ENCODE measurements at places on chromosomes 13 and 19.

- no peak for DNase-seq
Measured at GRCh38 chr13:48066310-48066989, 28.5 kb downstream of the MED4 start.

DNA sequence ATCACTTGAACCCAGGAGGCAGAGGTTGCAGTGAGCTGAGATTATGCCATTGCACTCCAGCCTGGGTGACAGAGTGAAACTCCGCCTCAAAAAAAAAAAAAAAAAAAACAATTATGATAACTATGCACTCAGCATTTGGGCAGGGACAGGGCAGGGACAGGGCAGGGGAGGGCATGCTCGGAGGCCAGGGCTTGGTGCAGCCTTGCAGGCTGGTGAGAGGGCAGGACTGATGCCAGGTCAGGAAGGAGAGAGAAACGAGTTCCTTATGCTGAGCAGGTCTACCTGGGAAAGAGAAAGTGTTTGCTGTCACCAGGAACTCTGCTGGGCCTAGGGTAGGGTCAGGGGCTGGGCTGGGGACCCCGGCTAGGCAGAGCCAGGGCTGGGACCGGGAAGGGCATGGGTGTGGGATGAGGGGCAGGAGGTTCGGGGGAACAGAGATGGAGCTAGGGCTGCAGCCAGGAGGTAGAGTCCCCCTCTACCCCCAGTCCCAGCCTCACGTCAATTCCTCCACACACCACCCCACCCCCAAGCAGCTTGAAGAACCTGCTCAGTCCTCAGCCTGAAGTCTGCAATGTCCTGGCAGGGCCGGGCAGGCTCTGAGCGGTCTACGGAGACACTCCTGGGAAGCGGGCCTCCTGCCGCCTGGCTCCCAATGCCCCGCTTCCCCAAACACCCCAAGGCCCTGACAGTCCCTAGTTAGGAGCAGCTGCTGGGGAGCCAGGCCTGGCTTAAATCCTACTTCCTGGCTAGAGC, 2.8 kb downstream of the FXYD3 start:
- no peak for DNase-seq

DNA sequence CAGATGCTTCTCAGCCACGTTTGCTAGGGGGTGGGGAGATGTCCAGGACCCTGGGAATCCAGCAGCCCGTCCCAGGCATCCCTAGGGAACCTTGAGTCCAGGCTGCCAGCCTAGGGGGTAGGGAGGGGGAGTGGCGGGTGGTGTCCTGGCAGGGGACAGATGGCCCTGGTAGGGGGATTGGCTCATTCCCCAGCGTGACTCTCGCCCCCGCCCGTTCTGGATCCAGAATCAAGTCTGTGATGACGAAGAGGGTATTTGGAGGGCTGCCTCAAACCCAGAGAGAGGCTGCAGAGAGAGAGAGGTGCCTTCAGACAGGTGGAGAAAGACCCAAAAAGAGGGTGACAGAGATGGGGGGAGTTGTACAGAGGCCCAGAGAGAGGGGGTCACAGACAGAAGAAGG, 4.1 kb downstream of the SLC17A7 start:
- DNase-seq: no peak

DNA sequence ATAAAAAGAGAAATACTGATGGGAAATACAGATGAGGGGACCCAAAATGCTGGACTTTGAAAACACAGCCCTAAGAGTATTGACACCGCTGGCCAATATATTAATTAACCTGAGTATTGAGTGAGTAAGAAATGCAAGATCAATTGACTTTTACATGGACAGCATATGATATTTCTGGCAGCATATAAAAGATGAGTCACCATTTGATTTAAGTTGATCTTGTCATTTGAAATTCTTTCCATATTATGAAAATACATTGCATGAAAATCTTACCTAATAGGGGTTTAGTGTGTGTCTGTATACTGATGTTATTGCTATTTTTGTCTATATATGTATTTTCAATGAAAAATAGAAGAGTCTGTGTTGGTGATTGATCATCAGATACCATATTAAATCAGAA, 619.6 kb downstream of the KCTD12 start:
- no peak for DNase-seq

DNA sequence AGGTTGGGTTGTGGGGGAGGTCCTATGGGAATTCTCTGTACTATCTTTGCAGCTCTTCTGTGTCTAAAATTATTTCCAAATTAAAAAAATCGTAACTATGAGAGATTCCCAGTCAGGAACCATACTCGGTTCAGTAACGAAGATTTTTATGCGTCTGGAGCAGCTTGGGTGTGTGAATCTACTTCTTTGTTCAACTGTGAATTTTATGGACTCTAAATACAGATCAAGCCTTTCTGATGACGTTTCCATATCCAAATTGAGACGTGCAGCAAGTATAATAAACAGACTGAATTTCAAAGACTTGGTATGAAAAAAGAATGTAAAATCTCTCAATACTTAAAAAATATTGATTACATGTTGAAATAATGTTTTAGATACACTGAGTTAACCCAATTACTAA, 30.9 kb downstream of the MLLT1 start:
- no peak for DNase-seq

- DNase-seq: no peak
Measured at GRCh38 chr13:23666582-23666981, 96.4 kb downstream of the TNFRSF19 start.

GRCh38 chr19:53467485-53468262, at the start of gene ZNF813:
Gene ZNF813 (plus strand): TSS chr19:53467733. CDS start chr19:53483823, 16,090 bp downstream.
- DNase-seq: peak; percentile 99

- DNase-seq: no peak
Measured at GRCh38 chr19:32852216-32852615, 17.4 kb downstream of the SLC7A9 start.

DNA sequence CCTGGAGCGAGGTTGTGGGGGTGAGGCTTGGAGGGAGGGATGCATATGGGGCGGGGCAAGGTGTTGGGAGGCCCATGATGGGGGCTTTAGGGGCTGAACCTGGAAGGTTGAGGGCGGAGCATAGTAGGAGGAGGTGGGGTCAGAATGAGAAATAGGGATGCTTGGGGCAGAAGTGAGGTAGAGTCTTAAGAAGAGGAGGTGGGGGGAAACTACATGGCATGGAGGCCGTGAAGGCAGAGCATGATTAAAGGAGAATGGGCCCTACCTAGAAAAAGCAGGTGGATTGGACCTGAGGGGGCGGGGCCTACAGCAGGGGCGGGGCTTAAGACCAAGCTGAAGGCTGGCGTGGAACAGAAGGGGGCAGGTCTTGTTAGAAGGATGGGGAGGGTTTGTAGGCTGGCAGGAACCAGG, 799 bp downstream of the NR1H2 start:
- peak; percentile 68 for DNase-seq

- DNase-seq: no peak
Measured at GRCh38 chr19:16825312-16826052, 3.7 kb upstream of the SIN3B start.

DNA sequence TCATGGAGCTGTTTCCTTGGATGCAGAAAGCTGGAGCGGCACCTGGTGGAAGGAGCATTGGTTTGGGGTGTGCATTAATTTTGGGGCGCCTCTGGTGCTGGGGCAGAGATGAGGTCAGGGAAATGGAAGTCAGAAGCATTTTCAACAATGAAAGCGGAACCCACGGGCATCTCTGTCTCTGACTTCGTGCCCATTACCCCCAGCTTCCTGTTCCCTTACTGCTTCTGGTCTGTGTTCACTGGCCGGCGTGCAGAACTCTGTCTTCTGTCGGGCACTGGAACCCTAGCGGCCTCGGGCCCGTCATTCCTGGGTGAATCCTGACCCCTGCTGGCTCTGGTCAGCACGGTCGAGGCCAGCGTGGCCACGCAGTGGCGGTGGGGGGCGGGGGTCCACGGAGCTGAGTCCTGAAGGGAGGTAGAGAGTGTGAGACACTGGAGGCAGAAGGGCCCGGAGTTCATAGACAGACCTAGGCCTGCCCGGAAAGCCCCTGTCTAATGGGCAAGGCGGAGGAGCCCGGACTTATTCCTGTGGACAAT, 7.9 kb upstream of the LINGO3 start:
- no peak for DNase-seq

GRCh38 chr19:11787536-11787935, 10.8 kb upstream of the ZNF491 start:
- no peak for DNase-seq

DNA sequence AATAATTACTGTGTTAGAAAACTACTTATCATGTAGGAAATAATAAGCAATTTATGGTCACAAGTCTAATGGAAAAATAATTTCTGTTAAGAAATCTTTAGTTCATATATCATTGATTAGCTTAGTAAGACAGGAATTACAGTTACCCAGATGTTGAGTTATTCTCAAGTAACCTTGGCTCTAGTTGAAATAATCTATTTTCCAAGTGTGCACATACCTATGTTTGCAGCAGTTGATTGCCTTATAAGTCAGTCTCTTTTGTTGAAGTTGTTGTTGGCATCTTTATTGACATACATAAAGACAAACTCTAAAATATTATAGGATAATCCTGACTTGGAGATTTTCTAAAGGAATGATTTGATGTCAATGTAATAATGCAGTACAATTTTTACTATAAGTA, 511.4 kb upstream of the KLF12 start:
- DNase-seq: no peak

DNA sequence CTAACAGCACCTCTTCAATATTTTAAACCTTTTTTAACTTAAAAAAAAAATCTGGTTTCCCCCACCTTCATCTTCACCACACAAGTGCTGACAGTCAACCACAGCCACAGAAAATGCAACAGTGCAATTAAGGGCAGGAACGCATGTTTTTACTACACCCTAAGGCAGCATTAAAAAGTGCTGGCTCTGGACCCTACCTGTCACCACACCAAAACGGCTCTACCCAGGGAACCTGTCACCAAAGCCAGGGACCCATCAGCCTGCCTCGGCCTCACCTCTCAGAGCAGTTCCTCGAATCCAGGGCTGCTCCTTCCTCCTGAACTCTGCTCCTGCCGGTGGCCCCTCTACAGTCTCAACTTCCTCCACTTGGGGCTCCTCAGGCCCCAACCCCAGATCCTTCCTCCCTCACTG, 22.5 kb upstream of the SLC35E1 start:
- DNase-seq: peak; percentile 45

- no peak for DNase-seq
Measured at GRCh38 chr13:71727662-71728061, 139.3 kb downstream of the DACH1 start.

GRCh38 chr19:19420570-19421298, 15.3 kb downstream of the GATAD2A start:
- no peak for DNase-seq

- DNase-seq: no peak
Measured at GRCh38 chr13:85685436-85685835, 113.8 kb downstream of the SLITRK6 start.

GRCh38 chr13:35530147-35530546, 53.7 kb upstream of the MAB21L1 start:
- no peak for DNase-seq

- DNase-seq: no peak
Measured at GRCh38 chr13:64362564-64362963, 2867.6 kb downstream of the PCDH9 start.

GRCh38 chr19:11138601-11139300, 16.8 kb downstream of the SPC24 start:
- no peak for DNase-seq

GRCh38 chr19:9009431-9009830, 778 bp downstream of the MUC16 start:
- DNase-seq: no peak

DNA sequence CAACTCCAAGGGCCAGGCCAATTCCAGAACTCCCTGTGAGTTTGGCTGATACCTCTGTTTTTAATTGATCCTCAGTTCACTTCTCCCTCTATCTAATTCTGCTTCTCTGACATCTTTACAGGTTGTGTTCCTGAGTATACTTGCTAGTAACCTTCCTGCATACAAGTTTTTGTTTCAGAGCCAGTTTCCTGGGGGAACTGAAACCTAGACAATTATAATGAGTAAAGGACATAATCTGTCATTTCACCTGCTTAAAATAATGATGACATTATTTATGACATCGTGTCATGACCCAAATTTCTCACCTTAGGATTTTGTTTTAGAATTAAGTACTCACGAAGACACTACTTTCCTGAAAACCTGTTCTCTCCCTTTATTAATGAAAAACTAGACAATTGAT, 12.5 kb upstream of the MYCBP2 start:
- no peak for DNase-seq

- peak; percentile 35 for DNase-seq
Measured at GRCh38 chr19:35090506-35091214, 25.0 kb upstream of the FXYD3 start.

GRCh38 chr13:37868691-37869505, 674 bp downstream of the TRPC4 start:
- DNase-seq: no peak

GRCh38 chr13:45691667-45692066, 10.5 kb upstream of the CBY2 start:
- no peak for DNase-seq

GRCh38 chr19:52536448-52536800, 9.0 kb downstream of the ZNF808 start:
- DNase-seq: peak; percentile 51

- DNase-seq: no peak
Measured at GRCh38 chr19:40521276-40521675, 54.5 kb downstream of the SPTBN4 start.

- DNase-seq: no peak
Measured at GRCh38 chr19:6164906-6165531, 29.6 kb downstream of the ACSBG2 start.

DNA sequence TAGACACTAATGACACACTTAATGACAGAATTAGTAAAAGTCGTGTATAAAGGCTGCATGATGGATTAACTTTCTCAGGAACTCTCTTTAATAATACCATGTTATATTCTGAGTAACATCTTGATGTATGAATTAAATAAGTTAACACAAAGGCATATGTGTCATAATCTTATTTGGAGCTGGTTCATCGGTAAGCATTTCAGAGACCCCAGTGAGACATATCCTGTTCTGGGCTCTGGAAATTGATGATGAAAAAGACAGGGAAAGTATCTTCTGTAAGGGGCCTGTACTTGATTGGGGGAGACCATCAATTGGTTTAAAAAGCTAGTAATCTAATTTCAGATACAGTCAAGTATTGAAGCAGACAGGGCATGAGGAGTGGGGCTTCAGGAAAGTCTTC, 547.9 kb downstream of the GPC6 start:
- no peak for DNase-seq

- DNase-seq: no peak
Measured at GRCh38 chr13:62085337-62086229, 669.9 kb upstream of the PCDH20 start.

DNA sequence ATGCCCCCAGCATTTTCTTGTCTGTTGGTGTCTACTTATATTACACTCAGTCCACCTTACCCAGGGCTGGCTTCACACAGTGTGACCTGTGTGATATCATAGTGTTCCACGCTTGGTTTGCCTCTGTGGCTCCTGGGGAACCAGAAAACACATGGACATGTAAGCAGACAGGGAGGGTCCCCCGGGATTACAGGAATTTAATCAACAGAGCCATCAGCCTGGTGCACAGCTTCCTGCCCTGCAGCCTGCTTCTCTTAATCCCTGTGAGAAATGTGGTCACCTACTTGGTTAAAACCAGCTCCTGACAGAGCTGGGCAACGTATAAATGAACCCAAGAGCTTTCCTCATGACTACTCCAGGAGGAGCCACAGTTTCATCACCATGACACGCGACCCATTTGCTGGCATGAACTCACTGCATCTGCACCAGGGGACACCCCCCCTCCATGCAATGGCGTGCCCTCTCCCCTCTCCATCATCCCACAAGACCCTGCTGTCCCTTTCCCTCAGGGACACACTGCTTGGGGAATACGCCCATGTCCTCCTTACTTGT, 152.1 kb downstream of the UQCRFS1 start:
- no peak for DNase-seq
